Gastroesophageal sphincter (tissue), 4 donors: ENCODE measurements at places on chromosomes 2 and 18.

DNA sequence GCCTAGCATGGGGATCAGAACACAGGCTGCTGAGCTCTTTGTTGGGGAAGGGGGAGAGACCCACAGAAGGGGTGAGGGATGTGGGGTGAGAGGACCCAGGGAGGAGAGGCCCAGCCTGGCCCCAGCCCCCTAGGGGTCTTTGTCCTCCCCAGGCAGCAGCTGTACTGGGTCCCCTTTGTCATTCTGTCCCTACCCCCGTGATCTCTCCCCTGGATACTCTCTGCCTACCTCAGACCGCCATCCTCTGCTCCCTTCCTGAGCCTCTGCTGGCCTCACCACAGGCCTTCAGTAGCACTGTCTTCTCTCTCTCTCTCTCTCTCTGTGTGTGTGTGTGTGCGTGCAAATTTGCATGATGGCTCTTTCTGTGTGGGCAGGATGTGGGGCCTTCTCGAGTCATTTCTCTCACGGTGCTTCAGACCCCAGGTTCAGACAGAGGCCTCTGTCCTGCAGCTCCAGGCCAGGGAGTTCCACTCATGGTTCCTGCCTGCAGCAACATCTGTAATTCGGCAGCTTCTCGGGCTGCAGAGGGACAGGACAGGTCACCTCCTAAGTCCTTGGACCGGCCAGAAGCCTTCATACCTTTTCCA lies 1.4 kb downstream of the PSD4 start:
- H3K36me3 ChIP-seq, result no peaks in the 10 kb centered on the region
- no peaks in the 10 kb centered on the region for H3K4me1 ChIP-seq
- H3K27ac ChIP-seq, result no peak overlapping the region

- no peaks in the 10 kb centered on the region for H3K36me3 ChIP-seq
- no peak for ATAC-seq
- no peak overlapping the region for H3K4me3 ChIP-seq
- no peaks in the 10 kb centered on the region for H3K27me3 ChIP-seq
- H3K4me1 ChIP-seq, result no peaks in the 10 kb centered on the region
Measured at GRCh38 chr18:7921938-7922587, 354.9 kb downstream of the PTPRM start.

DNA sequence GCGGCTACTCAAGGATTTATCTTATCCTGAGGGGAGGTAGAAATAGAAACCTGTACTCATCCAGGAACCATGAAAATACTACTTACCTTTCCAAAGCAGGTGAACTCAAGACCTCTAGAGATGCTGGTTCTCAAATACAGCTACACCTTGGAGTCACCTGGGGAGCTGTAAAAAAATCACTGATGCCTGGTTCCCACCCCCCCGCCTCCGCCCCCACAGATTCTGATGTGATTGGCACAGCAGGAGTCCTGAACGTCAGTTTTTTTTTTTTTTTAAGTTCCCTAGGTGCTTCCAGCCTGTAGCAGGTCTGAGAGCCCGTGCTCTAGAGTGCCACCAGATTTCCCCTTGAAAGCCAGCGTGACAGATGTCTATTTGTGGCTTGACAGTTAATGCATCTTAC lies 113.6 kb downstream of the MRO start:
- no peaks in the 10 kb centered on the region for H3K4me1 ChIP-seq
- H3K36me3 ChIP-seq, result no peaks in the 10 kb centered on the region
- ATAC-seq, result no peak
- H3K27me3 ChIP-seq, result no peaks in the 10 kb centered on the region
- H3K27ac ChIP-seq, result no peak overlapping the region

- no peaks in the 10 kb centered on the region for H3K36me3 ChIP-seq
- H3K4me3 ChIP-seq, result no peak overlapping the region
- no peaks in the 10 kb centered on the region for H3K4me1 ChIP-seq
- H3K27ac ChIP-seq, result no peak overlapping the region
Measured at GRCh38 chr2:234219046-234219310, 168.5 kb downstream of the SPP2 start.

DNA sequence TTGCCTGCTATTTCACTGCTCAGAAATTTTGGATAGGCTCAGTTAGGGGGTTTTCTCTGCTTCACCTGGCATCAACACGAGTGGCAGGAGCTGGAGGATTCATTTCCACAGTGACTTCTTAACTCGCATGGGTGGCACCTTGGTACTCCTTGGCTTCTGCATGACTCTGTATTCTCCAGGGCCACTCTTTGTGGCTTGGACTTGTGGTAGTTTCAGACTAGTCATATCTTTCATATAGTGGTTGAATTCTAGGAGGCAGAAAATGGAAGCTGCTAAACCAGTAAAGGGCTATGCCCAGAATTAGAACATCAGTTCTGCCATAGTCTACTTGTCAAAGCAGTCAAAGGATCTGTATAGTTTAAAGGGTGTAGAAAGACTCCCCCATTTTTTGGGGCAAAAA lies 6.8 kb downstream of the MAIP1 start:
- no peak for ATAC-seq
- no peak overlapping the region for H3K4me3 ChIP-seq
- H3K36me3 ChIP-seq, result peaks cover 96% of the 10 kb centered on the region
- no peaks in the 10 kb centered on the region for H3K27me3 ChIP-seq
- peaks cover 13% of the 10 kb centered on the region for H3K4me1 ChIP-seq
- H3K27ac ChIP-seq, result no peak overlapping the region

GRCh38 chr2:164737612-164738081 lies 104.0 kb downstream of the COBLL1 start:
- H3K27ac ChIP-seq, result peak overlapping the region; percentile 23
- H3K4me1 ChIP-seq, result peaks cover 6% of the 10 kb centered on the region

- ATAC-seq, result no peak
- peaks cover 17% of the 10 kb centered on the region for H3K27me3 ChIP-seq
- H3K4me1 ChIP-seq, result no peaks in the 10 kb centered on the region
Measured at GRCh38 chr2:16081316-16082200, 141.2 kb downstream of the MYCN start.

GRCh38 chr2:205937211-205937610 lies 148.8 kb downstream of the INO80D start:
- ATAC-seq, result no peak
- H3K4me1 ChIP-seq, result no peaks in the 10 kb centered on the region
- H3K4me3 ChIP-seq, result no peak overlapping the region
- H3K27ac ChIP-seq, result no peak overlapping the region

GRCh38 chr2:224260372-224261020 lies 141.4 kb downstream of the FAM124B start:
- H3K36me3 ChIP-seq, result no peaks in the 10 kb centered on the region
- peak; percentile 28 for ATAC-seq
- no peak overlapping the region for H3K27ac ChIP-seq
- H3K27me3 ChIP-seq, result no peaks in the 10 kb centered on the region
- peaks cover 19% of the 10 kb centered on the region for H3K4me1 ChIP-seq
- H3K4me3 ChIP-seq, result no peak overlapping the region

GRCh38 chr2:19874726-19875125 lies 27.1 kb downstream of the TTC32 start:
- no peak overlapping the region for H3K4me3 ChIP-seq
- H3K36me3 ChIP-seq, result no peaks in the 10 kb centered on the region
- H3K27me3 ChIP-seq, result no peaks in the 10 kb centered on the region
- no peak for ATAC-seq

GRCh38 chr2:98924038-98924830 lies 11.8 kb downstream of the CRACDL start:
- no peak overlapping the region for H3K4me3 ChIP-seq
- no peaks in the 10 kb centered on the region for H3K4me1 ChIP-seq
- peaks cover 12% of the 10 kb centered on the region for H3K27me3 ChIP-seq

DNA sequence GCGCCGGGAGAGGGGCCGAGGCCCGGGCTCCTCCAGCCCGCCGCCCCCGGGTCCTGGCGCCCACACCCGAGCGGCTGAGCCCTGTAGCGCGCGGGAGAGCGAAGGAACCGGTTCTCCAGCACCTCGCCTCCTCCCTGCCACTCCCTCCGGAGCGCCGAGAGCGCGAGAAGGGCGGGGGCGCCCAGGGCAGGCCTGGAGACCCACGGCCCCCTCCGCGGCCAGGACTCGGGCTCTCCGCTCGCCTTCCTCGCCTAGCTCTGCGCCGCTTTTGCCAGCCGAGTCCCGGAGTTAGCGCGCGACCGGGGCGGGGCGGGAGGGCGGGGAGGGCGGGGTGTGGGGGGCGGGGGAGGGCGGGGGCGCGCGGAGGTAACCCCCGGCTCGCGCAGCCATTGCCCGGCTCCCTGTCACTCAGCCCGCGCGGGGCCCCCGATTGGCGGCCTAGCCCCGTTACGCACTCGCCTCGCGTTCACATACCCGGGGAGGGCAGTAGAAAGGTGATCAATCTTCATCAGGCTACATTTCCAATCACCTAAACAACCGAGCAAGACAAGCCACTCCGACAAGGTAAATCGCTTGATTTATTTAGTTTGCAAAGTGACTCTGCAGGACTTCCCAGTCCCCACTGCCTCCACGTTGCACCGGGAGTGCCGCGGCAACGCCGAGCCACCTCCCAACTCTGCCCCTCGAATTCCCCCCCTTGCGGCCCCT lies at the start of gene OTX1:
TSS of gene OTX1 (plus strand) at position 497 of the 708 bp plus-strand sequence. CDS start 2,161 bp downstream, outside the sequence.
- H3K4me1 ChIP-seq, result peaks cover 69% of the 10 kb centered on the region
- no peaks in the 10 kb centered on the region for H3K36me3 ChIP-seq
- peak; percentile 44 for ATAC-seq
- H3K4me3 ChIP-seq, result peak within 1 kb of the TSS; percentile 28
- no peak within 1 kb of the TSS for H3K27ac ChIP-seq

DNA sequence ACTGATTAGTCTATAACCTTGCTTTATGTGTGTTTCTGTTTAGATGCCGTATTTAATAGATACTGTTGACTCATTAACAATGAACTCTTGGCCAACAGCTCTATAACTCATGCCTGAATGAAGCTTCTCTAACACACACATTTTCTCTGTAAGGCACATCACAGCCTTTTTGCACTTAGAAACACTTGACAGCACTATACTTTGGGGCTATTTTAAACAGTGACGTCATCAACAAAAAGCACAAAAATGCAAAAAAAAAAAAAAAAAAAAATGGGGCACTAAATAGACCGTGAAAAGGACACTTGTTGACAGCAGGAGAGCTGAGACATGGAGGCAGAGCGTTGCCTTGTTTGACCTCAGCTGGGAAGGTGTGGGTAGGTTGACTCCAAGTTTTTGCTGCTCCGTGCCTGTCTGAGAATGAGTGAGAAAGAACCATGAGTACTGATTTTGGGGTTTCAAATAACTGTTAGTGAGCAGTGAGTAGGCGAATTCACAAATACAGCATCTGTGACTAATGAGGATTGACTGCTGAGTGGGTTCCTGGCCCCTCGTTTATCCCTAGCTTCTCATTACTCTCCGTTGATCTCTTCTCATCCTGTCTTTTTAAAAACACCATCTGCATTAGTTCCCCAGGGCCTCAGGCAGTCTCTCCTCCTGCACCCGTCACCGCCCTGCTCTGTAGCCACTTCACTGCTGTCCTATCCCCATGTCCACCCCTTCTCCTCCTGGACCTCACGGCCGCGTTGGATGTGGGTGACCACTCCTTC lies 24.4 kb downstream of the SPP2 start:
- no peaks in the 10 kb centered on the region for H3K4me1 ChIP-seq
- H3K27ac ChIP-seq, result no peak overlapping the region
- no peaks in the 10 kb centered on the region for H3K36me3 ChIP-seq
- H3K27me3 ChIP-seq, result peaks cover 7% of the 10 kb centered on the region
- ATAC-seq, result no peak

DNA sequence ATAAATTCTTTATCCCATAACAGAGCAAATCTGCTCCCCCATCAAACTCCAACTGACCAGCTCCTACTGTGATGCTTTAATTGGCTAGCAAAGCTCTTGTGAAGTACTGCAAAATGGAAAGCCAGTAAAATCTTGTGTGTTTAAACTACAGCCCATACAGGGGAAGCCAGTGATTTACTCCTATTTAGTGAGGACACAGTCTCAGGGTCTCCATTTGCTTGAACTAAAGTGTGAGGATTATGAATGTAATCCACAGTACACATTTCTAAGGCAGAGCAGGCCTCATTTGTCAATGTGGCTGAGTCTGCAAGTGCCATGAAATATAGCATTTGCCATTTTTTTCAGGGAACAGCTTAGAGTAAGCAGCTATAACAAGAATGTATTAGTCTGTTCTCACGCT lies 259.3 kb downstream of the PIEZO2 start:
- no peaks in the 10 kb centered on the region for H3K36me3 ChIP-seq
- no peaks in the 10 kb centered on the region for H3K27me3 ChIP-seq
- no peak for ATAC-seq
- H3K4me3 ChIP-seq, result no peak overlapping the region
- no peak overlapping the region for H3K27ac ChIP-seq

GRCh38 chr2:26735097-26735496 lies 29.0 kb upstream of the SLC35F6 start:
- H3K4me1 ChIP-seq, result no peaks in the 10 kb centered on the region
- no peak overlapping the region for H3K4me3 ChIP-seq
- ATAC-seq, result no peak
- no peaks in the 10 kb centered on the region for H3K36me3 ChIP-seq
- no peaks in the 10 kb centered on the region for H3K27me3 ChIP-seq

DNA sequence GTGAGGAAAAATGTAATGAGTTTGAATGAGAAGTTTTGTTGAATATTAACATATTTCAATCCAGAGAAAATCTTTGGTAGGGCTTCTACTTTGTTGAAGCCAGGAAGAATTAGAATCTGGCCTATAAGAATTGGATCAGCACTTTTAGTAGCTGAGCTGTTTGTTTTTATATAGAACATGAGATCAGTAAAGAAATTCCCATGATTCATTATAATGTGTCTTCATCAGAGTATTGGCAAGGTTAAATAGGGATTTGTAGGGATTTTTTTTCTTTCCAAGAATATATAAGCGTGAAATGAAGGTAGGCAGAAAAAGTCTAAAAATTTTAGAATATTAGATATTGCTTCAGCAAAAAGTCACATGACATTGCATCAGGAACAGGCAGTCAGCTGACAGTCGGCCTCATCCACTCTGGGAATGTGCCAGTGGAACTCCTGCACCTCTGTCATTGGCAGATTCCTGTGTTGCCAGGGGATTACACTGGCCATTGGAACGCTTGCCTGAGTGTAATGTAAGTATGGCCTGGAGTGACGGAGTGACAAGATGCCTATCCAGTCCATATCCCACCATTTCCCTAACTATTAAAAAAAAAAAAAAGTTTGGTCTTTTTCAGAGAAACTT lies 60.6 kb downstream of the SERTAD2 start:
- H3K4me1 ChIP-seq, result no peaks in the 10 kb centered on the region
- H3K4me3 ChIP-seq, result no peak overlapping the region
- no peaks in the 10 kb centered on the region for H3K36me3 ChIP-seq
- H3K27me3 ChIP-seq, result no peaks in the 10 kb centered on the region
- no peak overlapping the region for H3K27ac ChIP-seq

GRCh38 chr2:12257476-12257875 lies 459.3 kb upstream of the TRIB2 start:
- no peak overlapping the region for H3K4me3 ChIP-seq
- H3K27ac ChIP-seq, result no peak overlapping the region
- no peak for ATAC-seq
- no peaks in the 10 kb centered on the region for H3K36me3 ChIP-seq
- peaks cover 24% of the 10 kb centered on the region for H3K4me1 ChIP-seq

DNA sequence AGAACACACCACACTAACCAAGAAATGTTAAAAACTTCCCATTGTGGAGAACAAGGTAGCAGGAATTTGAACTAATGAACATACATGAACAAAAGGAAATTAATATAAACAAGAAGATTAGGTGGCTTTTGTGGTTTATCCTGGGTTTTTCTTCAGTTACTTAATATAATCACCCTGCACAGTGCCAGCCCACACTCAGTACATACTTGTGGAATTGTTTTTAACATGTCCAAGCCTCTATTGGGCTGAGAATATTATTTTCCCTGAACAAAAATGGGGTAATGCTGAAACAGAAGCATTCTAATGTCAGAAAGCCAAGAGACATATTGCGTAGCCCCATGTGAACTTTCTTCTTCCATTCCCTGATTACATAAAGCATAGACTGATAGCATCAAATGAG lies 202.8 kb downstream of the DNER start:
- H3K4me1 ChIP-seq, result no peaks in the 10 kb centered on the region
- H3K4me3 ChIP-seq, result no peak overlapping the region
- no peaks in the 10 kb centered on the region for H3K27me3 ChIP-seq
- ATAC-seq, result no peak
- no peak overlapping the region for H3K27ac ChIP-seq
